Stimulated activated CD4-positive, alpha-beta T cell treated with anti-CD3 and anti-CD28 coated beads, Interleukin-4, amount 100 ng/mL, for 1 hour (primary cell): ENCODE measurements at places on chromosomes 6 and 20.

DNA sequence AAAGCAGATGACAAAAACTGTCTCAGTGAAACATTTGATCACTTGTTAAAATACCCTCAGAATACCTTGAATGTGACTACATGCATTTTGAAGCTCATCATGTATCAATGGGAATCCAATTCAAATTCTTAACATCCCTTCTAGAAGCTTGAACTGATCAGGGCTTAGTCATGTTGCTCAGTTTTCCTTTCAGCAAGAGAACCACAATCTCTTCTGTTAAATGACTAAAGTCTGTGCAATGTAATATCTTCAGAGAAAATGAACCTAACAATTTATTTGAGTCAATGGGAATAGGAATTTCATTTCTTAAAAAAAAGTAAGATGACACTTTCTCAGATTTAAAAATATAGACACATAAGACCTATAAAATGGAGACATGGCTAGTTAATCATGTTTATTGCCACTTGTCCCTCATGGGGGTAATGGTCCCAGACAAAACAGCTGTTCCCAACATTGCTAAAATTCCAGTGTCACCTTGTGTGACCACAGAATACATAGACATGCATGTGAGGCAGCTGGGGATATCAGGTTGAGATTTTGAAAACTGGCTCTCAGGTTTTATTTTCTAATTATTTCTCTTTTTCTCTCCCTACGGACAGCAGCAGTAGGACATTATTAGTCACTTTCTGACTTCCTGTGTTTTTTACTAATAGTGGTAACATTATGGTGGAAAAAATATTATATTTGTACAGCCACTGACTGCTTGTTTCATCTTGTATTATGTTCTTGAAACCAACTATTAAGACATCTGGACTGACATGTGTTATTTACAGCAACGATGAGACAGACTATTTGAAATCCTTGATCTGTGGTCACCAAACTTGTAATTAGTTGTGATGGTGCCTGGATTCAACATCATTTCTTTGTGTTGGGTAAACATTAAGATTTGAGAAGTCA is 192.5 kb downstream of the COL9A1 start:
- DNase-seq: no peak

DNA sequence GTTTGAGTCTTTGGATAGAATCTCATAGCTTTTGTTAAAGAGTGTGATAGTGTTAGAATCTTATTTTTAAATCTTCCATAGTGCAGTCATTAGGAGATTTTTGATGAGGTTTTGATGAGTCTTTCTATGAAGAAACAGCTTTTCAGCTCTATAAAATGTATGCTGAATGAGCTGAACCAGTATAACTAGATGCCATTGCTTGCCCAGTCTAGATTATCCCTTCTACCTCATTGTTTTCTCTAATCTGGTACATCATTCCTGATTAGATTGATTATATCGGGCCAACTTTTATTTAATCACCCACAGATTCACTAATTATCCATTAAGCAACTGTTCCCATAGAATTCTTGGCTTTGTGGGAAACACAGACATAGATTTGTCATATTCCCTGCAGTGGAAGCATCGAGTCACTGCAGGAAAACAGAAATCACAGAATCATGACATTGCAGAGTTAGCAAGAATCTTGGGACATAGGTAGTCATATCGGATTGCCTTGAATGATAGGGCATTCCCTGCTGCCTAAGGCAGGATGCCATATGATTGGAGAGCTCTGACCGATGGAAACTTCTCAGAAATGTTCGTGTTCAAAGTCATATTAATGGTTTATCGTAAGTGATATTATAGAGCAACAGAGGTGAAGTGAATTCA is 882.7 kb upstream of the FLRT3 start:
- no peak for DNase-seq

GRCh38 chr20:22905658-22906057 is 129.5 kb upstream of the SSTR4 start:
- DNase-seq: no peak

DNA sequence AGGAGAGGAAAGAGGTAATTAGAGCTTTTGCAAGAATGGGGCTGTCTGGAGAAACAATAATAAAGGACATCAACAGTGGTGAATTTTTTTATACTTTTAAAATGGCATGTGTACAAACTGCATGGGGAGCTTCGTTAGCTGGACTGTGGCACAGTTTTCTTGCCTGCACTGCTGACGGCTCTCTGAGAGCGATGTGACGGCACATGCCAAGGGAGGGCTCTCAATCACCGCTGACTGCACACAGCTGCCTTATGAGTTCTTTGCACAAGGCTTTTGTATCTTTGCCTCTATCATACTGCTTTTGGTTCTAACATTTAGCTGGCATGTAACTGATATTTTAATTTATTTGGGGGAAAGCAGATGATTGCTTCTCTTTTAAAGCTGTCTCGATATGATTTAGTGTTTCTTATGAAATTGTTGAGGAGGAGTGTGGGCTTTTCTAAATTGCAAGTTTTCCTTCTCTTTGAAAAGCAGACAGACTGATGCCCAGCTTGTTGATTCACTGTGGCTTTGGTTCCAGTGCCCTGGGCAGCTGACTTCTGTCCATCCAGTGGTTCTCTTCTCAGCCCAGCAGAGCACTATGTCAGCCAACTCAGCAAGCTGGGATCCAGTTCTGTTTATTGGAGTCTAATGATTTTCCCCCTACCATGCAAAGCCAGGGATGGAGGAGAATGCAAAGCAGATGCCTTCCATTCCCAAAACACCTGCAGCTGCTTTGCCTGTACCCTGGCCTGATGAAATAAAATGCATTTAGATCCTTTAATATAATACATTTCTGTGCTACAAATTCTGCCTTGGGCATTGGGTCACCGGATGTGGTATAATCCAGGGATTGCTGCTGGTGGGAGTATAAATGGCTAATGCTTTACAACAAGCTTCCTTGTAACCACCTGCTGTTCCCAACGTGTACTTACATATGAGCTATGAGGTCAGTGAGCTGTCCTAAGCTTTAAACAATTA is 323.9 kb downstream of the ZFAND3 start:
- no peak for DNase-seq

- no peak for DNase-seq
Measured at GRCh38 chr6:10205120-10205519, 209.8 kb downstream of the TFAP2A start.

DNA sequence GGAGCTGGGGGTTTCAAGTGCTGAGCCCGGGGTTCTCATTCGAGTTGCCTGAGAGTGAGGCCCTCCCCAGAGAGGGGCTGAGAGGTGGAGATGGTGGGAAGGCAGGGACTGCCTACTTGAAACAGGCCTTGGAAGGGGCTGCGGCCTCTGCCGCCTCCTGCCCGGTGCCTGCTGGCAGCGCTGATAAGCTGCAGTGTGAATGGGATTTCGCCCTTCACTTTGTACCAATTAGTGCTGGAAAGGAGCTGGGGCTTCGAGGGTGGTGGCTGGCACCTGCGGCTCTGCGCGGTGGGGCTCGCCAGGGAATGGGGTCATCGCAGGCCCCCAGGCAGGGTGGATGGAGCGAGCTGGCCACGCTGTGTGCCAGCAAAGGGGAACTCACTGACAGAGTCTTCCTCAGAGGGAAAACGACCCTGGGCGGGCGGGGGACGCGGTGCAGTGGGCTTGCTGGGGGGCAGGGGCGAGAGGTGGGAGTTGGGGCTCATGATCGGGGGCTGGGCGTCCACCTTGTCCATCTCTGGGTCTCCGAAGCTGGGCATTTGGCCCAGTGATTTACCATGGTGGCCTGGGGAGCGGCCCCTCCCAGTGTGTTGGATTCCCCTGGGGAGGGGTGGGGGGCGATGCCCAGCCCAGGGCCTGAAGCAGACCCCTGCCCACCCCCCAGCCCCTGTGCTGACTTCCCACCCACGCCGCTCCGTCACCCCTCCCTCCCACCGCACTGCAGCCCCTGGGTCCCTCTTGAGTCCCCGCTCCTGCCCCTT is 22.9 kb downstream of the COL20A1 start:
- no peak for DNase-seq

GRCh38 chr6:3698021-3698420 is 53.5 kb downstream of the PXDC1 start:
- no peak for DNase-seq

DNA sequence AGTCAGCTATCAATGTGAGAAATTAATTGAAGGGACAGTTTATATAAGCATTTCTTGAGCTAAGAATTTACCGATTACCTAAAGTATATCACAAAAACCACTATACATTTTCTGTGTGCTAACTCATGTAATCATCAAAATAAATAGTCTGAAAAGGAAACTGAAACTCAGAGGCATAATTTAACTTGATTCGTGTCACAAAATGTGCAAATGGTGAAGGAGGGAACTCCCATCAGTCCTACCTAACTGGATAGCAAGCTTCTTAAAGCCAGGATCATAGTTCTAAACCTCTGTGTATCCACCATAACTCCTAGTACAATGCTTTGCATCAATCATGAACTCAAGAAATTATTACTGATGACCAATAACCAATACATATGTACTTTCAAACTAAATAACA is 91.0 kb downstream of the ASCC3 start:
- DNase-seq: no peak

DNA sequence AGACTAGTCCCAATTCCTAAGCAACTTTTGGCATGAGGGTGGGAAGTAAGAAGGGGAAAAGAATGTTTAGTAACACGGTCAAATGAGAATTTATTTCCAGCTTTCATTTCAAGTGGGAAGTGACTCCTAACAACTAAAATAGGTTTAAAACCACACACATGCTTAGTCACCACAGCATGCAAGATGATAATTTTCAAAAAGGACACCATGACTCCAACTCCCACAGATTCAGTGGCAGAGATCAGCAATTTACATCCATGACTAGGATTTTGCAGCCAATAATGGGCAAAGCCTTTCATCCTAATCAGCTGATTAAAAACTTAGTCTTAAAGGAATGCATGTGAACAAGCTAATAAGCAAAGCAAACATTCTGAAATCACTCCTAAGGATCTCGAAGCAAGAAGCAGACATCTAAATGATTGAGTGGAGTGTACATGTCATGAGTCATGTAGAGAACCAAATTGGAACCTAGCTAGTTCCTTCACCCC is 48.1 kb upstream of the GCLC start:
- no peak for DNase-seq

DNA sequence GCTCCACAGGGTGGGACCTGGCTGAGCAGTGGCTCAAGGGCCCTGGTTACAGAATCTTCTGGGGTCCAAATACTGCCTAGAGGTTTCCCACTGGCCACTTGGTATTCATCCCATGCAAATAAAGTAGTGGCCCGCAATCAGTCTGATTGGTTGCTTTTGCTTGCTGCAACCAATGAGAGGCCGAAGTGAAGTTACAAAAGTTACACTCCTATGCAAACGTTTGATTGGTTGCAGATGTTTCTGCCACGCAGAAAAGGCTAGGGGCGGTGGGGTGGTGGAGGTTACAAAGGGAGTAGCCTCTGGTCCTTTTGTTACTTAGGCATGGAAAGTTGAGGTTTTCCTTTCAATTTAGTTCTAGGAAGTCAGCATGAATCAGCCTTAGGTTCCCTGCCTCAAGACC is 3.6 kb upstream of the NHLRC1 start:
- DNase-seq: no peak

DNA sequence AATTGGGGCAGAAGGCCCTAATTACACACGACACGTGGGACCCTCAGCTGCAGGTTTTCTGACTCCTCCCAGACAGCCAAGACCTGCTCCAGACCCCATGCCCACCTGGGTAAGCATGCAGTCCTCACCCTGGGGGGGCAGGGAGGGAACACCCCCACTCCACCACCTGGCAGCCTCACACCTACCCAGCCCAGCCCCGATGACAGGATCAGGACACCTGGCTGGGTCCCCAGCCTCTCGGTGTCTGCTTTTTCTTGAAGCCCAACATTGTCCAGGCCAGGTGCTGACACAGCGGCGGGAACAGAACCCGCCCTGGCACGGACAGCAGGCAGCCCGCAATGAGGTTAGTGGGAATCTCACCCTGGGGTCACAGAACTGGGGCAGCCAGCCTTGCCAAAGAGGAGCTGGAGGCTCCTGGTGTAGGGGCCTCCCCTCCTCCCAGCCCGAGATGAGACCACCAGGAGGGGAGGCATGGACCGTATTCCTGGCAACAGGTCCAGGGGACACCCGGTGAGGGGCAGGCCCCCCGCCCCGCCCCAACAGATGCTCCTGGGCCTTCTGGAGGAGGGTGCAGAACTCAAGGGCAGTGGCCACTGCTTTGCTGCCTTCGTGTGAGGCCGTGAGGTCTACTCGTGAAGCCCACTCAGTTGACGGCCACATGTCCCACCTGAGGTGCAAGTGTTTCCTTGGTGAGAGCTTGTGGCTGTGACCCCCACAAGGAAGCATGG is 103.8 kb downstream of the DLL1 start:
- DNase-seq: no peak

DNA sequence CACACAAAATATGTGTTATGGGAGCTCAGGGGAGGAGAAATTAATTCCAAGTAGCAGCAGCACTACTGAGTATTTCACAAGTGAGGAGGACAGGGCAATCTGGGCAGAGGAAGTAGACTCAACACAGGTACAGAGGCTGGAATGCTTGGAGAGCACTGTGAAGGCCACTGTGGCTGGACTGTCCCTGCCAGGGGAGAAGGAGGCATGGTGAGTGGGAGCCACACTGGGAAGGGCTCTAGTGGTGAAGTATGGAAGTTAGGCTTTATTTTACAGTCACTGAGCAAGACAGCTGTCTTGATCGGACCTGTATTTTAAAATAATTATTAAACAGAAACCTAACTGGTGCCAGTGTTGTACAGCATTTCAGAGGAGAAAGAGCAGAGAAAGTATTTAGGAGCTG is 28.8 kb downstream of the FAM229B start:
- DNase-seq: no peak

DNA sequence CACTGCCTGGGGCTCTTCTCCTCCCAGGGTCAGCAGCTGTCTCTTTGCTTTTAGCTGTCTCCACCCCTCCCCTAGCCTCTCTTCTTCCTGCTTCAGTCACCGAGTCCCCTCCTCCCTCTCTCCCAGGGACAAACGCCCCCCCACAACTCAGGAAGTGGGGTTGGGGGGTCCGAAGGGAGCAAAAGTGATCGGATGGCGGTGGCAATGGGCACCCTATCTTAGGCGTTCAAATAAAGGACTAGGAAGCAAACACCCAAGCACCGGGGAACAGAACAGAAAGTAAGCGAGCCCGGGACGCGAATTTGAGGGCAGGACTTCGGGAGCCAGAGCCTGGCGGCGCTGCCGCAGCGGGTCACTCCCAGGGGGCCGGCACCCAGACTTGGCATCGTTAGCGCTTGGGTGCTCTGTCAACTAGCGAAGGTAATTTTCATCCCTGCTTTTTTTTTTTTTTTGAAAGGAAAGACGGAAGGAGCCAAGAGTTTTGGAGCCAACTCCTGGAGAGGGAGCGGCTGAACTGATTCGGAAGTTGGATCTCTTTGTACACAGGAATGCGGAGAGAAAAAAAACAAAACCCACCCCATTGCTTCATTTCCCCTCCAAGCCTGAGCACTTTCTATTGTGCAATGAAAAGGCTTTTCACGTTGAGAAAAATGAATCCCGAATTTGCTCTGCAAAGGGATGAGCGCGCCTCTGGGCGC is 815 bp upstream of the ITPR3 start:
- DNase-seq: peak; percentile 26

DNA sequence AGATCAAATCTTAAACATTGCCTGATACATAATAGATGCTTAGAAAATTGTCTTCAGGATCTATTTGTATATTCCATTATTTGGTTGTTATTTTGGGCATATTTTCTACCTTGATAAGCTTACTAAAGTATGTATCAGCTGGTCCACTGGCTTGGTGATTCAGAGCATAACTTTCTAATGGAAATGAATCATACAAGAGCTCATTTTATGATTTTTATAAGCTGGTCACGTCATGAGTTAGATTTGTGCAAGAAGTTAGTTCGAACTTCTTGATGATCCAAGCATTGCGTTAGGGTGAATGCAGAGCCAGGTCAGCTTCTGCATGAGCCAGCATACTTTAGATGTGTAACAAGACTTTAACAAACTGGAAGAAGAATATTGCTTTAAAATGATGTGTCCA is 144.5 kb upstream of the FLRT3 start:
- DNase-seq: no peak

- DNase-seq: no peak
Measured at GRCh38 chr6:34177181-34177591, 31.3 kb upstream of the GRM4 start.
